ENCODE measurements at places on chromosomes 12 and 14.

GRCh38 chr14:73237219-73237785 is at the start of gene PAPLN:
TSS of gene PAPLN (plus strand) at chr14:73237506. CDS start at chr14:73239779, 2,273 bp downstream.
- DNase-seq: no peak

DNA sequence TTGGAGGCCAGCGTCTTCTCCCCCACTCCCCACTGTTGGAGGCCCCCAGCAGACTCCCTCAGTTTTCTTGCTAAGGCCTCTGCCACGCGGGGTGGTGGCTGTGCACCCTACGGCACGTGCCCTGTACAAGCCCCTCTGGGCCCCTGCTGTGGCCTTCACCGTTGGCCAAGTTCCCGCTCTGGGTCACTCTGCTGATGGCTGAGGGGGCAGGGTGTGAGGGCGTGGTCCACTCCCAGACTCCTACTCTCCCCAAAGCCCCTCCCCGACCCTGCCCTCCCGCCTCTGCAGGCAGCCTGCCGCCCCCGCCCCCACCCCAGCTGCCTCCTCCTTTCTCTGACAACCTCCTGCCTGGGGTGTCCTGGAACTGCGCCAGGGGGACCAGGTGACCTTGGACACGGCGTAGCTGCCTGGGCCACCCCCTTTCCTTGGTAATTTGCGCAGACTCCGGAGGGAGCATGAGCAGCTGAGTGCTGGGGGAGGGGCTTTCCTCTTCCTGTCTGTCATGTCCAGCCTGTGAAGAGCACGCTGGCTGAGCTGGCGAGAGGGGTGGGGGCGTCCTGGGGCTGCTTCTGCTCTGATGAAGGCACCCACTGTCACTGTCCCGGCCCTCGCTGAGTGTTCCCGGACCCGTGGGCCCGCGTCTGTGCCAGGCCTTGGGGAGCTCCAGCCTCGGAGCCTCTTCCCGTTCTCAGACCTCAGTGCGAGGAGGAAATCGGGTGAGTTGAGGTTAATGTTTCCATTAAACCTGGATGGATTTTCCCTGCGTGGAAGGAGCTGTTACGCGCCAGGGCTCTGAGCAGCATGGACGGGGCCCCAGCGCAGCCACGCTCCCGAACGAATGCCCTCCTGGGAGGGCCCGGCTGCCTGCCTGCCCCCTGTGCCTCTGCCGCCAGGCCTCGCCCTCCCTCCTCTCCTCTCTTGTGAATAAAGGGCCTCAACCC is 85.0 kb downstream of the KIF26A start:
- DNase-seq: no peak

- DNase-seq: no peak
These were observed 5.2 kb downstream of the NEDD1 start for GRCh38 chr12:96912261-96912660.

DNA sequence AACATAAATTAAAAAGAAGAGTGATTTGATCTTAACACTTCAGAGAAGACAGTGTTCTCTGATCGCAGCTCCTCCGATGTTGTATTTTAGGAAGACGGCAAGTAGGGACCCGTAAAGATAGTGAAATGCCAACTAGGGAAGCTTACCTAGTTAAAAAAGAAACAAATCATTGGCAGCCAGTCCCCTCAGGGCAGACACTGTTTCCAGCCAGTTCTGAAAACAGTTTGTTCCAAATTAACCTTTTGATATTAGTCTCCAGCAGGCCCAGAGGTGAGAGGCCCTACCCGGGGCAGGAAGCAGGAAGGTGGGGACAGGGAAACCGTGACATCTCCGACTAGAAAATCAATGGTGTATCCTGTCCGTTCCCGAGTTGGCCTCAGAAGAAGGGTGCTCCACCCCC is 56.0 kb downstream of the KSR2 start:
- no peak for DNase-seq

GRCh38 chr14:78690836-78691235 is 520.7 kb downstream of the NRXN3 start:
- no peak for DNase-seq

DNA sequence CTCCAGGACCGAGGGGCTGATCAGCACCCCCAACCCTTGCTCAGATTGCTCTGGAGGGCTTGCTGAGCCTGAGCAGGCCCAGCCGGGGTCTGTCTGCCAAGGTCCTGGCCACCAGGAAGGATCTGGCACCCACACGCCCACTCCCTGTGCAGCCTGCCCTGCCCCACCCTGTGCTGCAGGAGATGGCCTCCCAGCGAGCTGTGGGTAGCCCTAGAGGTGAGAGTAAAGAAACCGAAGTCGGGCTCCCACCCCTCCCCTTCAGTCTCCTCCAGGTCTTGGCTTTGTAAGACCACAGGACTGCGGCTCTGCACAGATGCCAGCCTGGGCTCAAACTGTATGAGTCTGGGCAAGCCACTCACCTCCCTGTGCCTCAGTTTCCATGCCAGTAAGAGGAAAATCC is 307.8 kb downstream of the BCL11B start:
- no peak for DNase-seq

DNA sequence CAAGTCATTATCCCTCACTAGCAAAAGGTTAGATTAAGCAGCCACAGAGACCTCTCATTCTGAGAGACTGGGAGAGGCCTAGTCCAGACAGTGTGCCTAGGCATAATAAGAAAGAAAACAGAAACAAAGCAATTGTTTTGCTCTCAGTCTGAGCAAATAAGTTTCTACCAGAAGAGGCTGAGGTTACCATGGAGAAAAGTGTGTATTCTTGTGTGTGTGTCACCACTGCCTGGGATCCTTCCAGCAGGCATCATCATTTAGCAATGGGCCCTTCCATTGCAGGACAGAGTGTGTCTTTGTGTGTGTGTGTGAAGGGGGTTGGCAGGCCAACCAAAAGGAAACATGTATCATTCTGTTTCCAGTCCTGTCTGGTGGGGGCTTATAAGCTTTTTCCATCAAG is 3.7 kb downstream of the EFS start:
- no peak for DNase-seq

DNA sequence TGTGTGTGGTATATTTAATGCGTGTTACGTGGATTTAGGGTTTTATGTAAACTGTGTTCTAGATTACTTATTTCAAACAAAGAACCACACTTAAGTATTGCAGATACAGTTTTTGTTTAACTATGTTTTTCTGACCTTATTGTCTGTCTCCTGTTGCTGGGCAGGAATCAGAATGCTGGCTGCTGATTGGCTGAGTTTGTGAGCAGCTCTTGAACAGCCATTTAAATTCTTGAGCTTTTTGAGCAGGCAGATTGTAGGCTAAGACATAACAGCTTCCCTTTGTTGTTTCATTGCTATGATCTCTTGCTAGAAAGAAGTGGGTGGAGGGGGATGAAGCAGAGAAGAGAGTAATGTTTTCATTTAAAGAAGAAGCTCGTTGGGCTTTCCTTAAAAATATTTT is 52.2 kb downstream of the ATF7IP start:
- DNase-seq: peak; percentile 56

DNA sequence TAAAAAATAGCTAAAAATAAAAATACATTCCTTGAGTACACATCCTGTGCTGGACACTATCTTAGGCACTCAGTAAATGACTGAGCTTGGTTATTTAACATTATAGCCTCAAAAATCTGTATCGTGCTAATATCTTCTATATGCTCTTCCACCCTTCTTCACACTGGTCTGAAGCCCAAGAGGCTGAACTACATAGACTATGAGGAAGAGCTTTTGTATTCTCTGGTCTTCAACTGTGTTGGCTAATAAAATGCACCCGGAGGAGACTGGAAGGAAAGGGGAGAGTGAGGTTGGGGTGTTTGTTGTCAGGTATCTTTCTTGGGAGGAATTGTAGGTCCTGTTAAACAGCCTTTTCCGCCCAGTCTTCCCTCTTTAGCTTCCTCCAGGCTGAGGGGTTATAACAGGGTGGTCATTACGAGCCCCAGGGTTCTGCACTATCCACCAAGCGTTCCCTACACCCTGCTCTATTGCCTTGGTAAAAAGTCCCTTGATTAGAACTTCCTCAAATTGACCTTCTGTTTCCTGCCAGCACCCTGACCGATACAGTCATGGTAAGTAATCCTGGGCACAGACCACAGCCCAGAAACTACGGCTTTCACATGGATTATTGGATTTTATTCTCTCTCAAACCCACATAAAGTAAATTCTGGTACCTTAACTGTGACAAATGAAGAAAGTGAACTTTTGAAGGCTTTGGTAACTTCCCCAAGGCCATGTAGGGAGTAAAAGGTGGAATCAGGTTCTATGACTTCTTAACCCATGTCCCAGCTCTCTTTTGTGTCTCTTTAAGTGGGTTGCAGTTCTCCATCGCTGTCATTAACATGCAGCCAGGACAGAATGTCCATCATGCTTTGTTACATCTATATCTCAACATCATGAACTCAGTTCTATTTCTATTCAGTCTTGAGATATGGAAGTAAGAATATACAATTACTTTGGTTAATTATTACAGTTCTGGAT is 71.3 kb downstream of the PTHLH start:
- no peak for DNase-seq

- no peak for DNase-seq
These were observed 629.0 kb downstream of the MED13L start for GRCh38 chr12:115648463-115648862.

DNA sequence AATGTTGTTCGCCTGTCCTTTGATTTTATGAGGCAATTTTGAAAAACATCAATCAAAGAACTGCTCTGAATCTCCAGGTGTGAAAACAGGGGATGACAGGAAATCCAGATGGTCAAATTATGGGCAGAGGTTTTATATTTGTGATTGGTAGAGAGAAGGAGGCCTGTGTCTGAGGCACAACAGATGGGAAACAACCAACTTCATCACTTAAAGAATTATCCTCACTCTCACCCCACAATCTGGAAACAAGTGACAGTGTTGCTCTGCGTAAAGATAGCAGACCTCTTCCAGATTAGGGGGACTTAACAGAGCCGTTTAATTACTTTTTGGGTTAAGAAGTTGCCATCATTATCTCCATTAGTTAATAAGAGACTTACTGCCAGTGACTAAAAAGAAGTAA is 64.1 kb upstream of the EGLN3 start:
- no peak for DNase-seq

DNA sequence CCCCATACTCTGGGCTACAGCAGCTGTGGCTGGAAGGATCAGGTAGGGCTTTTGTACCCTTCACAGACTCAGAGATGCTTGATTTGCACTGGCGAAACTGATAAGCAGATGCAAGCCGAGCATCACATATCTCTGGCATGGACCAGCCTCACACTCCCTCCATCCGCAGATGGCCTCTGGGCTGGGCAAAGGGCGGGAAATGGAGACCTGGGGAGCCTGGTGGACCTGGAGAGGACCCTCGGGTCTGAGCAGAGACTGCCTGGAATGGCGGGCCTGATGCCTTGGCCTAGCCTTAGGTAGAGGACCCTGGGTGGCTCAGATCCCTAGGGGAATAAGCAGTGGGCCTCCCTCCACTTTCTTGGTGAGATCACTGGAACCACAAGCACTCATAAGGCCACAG is 53.2 kb downstream of the GALNT16 start:
- no peak for DNase-seq

DNA sequence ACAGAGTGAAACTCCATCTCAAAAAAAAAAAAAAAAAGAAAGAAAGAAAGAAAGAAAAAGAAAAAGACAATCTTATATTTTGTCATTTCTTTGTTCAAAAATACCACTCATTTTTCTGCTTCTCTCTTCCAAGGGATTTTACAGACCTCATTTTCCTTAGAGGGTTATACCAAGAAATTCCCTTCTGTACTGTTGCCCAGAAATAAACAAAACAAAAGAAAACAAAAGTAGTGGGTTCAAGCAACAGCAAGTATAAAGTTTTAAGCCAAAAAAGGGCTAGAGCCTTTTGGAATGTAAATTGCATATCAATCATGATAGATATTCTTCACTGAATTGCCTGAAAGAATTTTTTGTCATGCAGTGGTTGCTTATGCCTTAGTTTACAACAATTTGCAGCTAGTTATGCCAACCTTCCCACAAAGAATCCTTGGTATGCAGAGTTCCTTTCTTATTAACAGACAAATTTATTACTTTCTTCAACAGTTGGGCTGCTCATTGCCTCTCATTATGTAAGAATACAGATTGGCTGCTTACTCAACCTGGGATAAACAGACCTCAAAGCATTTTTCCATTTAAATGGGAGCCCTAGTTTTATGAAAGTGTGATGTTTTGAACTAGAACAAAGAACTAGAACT is 129.1 kb upstream of the PPFIA2 start:
- DNase-seq: no peak

GRCh38 chr12:63149909-63150712 is 890 bp downstream of the AVPR1A start:
- DNase-seq: no peak

- no peak for DNase-seq
These were observed 18.9 kb downstream of the DYRK2 start for GRCh38 chr12:67667276-67668073.

DNA sequence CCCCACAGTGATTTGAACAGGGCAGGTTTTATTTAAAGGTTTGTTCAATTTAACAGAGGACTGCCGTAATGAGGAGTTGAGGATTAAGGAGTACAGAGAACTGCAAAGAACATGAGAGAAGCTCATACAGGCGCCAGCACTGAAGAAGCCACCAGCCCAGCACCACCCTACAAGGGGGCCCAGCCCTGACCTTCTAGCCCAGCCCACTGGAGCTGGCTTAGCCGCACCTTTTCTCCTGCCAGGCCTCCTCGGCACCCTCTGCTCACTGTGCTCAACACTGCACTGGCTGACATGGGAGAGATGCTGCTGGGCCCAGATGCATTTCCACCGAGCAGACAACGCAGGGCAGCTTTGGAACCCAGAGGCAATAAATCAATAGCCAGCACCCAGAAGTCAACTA is 36.5 kb upstream of the SFSWAP start:
- DNase-seq: no peak

DNA sequence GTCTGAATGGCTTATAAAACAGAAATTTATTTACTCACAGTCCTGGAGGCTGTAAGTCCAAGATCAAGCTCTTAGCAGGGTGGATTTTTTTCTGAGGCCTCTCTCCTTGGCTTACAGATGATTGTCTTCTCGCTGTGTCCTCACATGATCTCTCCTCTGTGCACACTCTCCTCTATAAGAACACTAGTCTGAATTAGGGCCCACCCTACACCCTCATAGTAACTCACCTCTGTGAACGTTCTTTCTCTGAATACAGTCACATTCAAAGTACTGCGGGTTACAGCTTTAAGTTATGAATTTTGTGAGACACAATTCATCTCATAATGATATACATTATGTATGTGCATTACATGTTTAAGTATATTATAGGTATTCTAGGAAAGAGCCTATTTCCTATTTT is 135.7 kb upstream of the ATXN7L3B start:
- DNase-seq: no peak

- peak; percentile 78 for DNase-seq
These were observed 9.0 kb upstream of the NUMB start for GRCh38 chr14:73467377-73467776.

DNA sequence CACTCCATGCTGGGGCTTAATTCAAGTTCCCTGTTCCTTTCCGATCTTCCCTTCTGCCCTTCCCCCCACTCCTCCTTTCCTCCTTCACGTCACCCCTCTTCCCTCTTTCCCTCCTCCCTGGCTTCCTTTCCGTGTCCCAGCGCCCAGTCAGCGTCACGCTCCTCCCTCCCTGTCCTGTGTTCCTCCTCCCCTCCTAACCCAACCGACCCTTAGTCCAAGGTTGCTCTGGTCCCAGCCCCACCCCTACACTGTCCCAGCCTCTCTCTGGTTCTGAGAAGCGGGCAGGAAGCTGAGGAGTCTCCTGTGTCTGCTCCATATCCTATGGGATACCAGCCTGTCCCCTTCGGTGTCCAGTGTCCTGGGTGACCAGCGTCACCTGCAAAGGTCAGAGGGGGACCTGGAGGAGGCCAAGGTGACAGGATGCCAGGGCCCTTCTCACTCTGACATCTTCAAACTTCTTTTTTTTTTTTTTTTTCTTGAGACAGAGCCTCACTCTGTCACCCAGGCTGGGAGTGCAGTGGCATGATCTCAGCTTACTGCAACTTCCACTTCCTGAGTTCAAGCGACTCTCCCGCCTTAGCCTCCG is 56.2 kb upstream of the TSPAN9 start:
- no peak for DNase-seq
